Sigmoid colon (tissue), 7 donors: ENCODE measurements at places on chromosomes 1 and 21.

DNA sequence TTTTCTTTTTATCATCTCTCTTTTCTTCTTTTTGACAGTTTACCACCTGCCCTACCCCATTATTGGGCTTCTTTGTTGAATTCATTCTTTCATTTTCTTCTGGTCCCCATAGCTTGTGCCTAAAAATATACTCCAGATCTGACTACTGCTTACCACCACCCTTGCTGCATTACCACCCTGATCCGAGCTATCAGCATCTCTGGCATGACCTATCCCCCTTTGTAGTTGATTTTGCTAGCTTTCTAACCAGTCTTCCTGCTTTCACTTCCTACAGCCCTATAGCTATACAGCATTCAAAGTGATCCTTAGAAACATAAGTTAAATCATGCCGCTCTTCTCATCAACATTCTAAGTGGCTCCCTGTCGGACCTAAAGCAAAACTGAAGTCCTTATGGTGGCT is 59.4 kb upstream of the MPC2 start:
- no peak for DNase-seq

DNA sequence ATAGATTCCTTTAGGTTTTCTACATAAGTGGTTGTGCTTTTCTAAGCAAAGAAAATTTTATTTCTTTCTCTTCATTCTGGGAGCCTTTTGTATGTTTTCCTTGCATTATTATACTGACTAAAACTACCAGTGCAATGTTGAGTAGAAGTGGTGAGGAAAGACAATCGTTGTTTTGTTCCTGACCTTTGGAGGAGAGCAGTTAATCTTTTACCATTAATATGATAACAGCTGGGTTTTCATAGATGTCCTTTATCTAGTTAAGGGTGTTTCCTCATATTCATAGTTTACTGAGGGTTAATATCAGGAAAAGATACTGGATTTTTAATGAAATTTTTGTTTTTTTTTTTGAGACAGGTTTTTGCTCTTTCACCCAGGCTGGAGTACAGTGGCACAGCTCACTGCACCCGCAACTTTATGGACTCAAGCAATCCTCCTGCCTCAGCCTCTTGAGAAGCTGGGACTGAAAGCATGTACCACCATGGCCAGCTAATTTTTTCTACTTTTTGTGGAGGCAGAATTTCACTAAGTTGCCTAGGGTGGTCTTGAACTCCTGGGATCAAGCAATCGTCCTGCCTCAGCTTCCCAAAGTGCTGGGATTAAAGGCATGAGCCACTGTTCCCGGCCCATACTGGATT is 9.0 kb upstream of the KCTD3 start:
- DNase-seq = no peak

GRCh38 chr1:178122283-178122682 is 28.4 kb downstream of the RASAL2 start:
- no peak for DNase-seq

- no peak for DNase-seq
Observed at GRCh38 chr1:46484783-46485490, 4.7 kb upstream of the DMBX1 start.

DNA sequence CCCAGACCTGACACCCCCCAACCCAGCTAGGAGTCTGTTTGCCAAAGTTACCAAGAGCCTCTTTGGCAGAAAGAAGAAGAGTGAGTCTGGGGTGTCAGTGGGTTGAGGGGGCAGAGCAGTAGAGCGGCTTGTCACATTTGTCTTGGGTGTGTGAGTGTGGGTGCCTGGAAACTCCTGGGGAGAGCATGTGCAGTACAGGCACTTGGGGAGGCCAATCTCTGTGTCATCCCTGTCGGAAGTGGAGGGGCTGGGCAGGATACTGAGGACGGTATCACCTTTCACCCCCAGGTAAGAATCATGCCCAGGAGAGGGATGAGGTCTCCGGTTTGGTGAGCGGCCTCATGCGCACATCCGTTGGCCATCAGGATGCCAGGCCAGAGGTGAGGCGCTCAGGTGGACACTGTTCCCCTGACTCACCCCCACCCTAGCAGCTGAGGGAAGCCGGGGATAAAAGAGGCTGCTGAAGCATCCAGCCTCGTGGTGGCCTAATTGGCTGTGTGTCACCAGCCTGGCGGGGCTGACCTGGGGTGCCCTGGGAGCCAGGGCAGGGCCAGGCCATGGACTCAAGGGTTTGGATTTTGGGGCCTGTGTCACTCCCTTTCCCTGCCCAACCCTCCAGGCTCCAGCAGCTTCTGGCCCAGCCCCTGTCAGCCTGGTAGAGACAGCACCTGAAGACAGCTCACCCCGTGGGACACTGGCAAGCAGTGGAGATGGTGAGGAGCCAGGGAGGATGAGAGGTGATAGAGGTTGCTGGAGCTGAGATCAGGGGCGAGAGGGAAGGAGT is 3.3 kb downstream of the PLK3 start:
- peak; percentile 57 for DNase-seq

GRCh38 chr1:163275222-163275621 is 46.5 kb upstream of the NUF2 start:
- DNase-seq = no peak

DNA sequence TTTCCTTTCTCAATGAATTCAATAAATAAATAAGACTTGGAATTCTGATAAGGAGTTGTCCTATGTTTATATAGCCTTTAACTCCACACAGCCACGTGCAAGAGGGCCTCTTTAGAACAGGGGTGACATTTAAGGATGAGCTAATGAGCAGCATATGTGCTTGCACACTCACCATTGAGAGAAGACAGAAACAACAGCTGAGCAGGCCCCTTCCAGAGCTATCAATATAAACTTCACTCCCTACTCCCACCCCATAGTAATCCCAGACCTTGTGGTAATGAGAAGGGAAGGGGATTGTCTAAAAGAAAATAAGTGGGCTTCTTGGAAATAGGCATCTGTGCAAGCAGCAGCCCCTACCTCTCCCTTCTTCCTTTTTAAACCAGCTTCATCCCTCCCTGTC is 176.0 kb downstream of the SEC16B start:
- no peak for DNase-seq

DNA sequence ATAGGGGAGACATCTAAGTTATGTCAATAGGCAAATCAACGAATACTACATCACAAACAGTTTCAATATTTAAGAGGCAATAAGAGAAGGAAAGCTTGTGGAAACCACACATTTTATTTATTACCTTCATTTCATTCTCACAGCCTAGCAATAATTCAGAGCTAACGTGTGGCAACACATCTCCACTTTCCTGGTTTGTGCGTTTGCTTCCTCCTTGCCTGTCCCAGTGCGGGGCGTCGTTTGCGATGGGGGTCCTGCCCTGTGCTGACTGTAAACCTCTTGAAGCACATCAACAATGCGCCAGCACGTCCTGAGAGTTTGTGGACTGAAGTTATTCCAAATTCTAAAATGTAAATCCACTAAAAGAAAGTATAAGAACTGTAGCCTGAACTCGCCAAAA is 14.4 kb upstream of the VPS26C start:
- DNase-seq = no peak

DNA sequence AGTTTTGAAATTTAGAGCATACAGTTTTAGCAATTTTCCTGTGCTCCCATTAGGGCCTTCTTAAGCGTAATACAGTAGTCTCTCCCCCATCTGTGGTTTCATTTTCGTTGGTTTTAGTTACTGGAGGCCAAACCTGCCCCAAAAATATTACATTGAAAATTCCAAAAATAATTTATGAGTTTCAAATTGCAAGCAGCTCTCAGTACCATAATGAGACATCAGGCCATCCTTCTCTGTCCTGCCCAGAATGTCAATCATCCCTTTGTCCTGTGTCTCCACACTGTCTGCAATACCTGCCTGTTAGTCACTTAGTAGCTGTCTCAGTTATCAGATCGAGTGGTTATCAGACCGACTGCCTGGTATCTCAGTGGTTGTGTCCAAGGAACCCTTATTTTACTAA is 45.4 kb downstream of the ADSS2 start:
- no peak for DNase-seq

- DNase-seq = no peak
Observed at GRCh38 chr1:19370453-19371170, 58.5 kb downstream of the SLC66A1 start.

- no peak for DNase-seq
Observed at GRCh38 chr1:186806477-186806876, 22.3 kb upstream of the PLA2G4A start.

GRCh38 chr1:32179443-32180185 is at the start of gene TXLNA:
Gene TXLNA, plus strand, starts transcription at chr1:32179675. Its CDS starts 671 bp downstream, at chr1:32180346.
- peak; percentile 98 for DNase-seq

DNA sequence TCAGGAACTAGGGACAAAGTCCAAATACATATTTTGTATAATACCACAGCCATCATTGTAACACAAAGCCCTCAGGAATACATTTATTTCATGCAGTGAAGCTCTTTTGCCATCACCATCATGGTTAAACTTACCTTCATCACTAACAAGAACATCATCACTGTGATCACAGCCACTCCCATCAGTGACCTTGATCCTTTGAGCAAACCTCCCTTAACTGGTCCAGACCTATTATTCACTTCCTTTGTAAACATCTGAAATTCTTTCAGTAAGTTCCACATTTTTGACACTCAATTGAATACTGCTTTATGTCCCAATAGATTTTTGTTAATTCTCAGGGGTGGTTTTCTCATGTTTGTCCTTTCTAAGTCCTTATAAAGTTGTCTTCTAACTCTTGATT is 16.2 kb upstream of the KPRP start:
- DNase-seq = no peak

- no peak for DNase-seq
Observed at GRCh38 chr1:78113156-78113916, 67.6 kb downstream of the GIPC2 start.

- DNase-seq = no peak
Observed at GRCh38 chr1:186864296-186864695, 35.5 kb downstream of the PLA2G4A start.

- DNase-seq = no peak
Observed at GRCh38 chr1:103460511-103460910, 65.0 kb upstream of the RNPC3 start.

DNA sequence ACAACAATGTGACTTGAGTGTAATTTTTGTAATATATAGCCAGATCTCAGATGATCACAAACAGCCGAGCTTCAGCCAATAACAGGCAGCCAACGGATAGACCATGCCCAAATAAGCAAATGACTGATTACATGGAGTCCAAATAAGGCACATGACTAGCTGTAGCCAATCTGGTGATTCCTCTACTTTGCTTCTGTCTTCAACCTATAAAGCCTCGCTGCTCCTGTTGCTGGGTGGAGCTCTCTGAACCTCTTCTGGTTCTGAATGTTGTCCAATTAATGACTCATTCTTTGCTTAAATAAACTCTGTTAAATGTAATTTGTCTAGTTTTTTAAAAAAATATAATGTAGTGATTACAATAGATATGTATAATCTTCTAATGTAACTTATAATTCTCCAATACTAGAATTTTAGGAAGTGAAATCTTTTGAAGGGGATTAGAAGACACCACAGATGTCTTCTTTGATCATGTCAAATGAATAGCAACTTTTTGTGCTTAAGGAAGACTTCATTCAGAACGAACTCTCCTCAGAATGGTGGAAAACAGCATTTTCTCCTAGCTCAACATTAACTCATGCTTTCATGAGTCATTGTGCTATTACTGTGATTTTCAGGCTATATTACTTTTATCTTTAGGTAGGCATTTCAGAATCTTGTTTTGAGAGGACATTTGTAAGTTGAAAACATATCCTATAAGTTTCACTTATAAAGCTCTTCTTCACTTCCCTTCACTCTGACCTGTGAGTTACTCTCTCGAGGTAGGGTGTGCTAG is 857.8 kb upstream of the B3GALT2 start:
- DNase-seq = no peak

DNA sequence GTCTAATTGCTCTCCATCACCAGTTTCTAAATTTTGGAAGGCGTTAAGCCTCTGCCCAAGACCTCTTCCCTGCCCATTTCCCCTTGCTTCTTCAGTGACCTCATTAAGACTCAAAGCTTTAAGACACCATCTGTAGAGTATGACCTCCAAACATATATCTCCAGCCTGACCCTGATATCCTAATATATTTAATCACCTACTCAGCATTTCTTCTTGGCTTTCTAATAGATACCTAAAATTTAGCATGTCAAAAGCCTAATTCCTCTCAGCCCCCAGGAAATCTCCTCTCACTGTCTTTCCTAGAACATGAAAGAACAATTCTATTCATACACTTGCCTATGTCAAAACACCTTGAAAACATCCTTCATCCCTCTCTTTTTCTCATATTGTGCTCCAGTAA is 235.5 kb upstream of the HOOK1 start:
- no peak for DNase-seq

- DNase-seq = peak; percentile 90
Observed at GRCh38 chr21:41168391-41169257, 664 bp downstream of the BACE2 start.

DNA sequence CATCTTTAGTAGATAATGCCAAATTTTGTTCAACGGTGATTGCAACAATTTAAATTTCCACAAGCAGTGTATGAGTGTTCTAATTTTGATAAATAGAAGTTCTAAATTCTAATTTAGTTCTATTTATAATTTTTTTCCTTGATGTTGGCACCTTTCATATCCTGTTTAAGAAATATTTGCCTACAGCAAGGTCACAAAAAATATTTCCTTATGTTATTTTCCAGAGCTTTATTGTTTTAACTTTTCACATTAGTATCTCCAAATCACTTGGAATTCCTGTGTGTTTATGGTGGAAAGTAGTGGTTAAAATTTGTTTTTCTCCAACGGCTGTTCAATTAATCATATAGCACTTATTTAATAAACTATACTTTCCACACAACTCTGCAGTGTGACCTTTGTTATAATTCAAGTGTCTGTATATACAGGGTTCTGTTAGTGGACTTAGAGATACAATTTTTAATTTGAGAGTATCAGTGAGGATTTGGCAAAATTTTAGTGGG is 94.3 kb upstream of the CD55 start:
- no peak for DNase-seq

DNA sequence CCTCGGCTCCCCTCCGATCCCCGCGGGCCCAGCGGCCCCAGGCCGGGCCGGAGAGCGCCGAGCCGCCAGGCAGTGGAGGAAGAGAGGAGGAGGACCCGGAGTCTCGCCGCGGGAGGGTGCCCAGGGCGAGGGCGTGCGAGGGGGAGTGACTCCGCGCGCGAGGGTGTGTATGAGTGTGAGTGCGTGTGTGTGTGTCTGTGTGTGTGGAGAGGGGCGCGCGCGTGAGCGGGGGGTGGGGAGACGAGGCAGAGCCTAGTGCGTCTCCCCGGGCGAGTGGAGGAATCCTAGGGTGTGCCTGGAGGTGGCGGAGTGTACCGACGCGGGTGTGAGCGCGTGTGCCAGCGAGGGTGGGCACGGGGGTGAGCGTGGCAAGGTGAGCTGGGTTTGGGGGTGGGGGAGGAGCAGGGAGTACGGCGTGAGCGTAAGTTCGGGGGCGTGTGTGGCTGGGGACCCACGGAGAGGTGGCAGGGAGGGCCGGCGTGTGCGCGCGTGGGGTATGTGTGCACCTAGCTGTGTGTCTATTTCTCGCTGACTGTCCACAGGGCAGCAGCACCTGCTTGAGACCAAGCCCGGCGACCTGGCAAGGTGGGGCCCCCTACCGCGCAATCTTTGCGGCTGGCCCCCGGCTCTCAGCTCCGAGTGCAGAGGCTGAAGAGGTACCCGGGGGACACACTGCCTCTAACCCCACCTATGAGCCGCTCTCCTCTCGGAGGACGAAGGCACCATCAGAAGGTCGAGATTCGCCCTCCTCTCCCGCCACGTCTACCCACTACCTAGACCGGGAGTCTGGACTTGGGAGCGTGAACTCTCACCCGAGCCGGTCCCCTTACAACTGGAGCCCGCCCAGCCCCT is 784 bp upstream of the KCND3 start:
- no peak for DNase-seq
